ENCODE measurements at places on chromosomes 2 and 18.

GRCh38 chr2:138323382-138324067 lies 178.0 kb upstream of the SPOPL start:
- no peak for DNase-seq

- no peak for DNase-seq
Observed at GRCh38 chr2:158539176-158540005, 82.6 kb downstream of the PKP4 start.

- DNase-seq: no peak
Observed at GRCh38 chr2:19369341-19369955, 11.0 kb upstream of the OSR1 start.

DNA sequence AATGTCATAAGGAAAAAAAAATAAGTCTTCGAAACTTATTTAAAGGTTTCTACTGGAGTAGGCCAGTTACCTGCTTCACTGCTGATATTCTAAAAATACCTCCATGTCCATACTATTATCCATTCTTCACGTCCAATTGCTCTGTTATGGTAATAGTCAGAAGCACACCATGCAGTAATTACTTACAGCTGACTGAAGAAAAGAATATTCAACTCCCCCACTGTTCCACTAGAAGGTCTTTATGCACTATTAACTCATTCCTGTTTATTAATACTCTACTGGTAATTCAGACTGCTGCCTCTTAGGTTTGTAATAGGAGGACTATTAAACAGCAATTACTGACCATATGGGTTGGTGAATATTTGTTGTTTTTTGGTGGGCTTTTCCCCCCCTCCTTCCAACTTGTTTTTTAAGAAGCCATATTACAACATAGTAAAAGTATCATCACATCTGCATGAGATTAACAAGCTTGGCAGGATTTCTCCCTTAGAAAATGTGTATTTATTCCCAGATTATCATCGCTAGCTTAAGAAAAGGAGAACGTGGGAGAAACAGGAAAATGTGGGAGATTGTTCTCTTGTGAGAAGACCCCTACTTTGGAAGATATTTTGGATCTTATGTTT lies 806.4 kb upstream of the FANCL start:
- no peak for DNase-seq

DNA sequence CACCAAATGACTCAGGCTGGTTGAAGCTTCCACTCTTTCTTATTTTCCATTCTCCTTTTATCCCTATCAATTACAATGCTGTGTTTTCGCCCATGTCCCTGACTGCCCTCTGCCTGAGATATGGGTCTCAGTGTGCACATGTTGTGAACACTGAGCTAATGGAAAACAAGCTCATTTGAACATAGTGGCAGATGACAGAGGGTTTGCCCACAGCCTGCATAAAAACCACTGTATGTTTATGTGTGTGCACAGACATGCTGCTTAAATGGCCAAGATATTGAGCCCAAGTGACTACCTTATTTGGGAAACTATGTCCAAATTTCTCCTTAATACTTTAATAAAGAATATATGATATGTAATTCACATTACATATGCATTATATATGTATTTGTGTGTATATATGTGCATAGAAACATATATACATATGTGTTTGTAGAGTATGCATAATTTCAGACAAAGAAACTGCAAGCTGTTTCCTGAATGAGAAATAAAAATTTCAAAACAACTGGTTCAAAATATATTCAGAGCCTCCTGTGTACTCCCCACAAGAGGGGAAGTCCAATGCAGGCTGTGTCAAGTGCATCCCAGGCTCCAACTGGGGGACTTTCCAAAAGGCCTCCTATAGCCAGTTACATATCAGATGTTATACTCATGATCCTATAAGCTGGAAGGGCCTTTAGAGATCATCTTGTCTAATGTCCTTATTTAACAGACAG lies 92.7 kb upstream of the CD302 start:
- DNase-seq: no peak

GRCh38 chr2:200266406-200266805 lies 40.1 kb upstream of the SPATS2L start:
- DNase-seq: no peak

DNA sequence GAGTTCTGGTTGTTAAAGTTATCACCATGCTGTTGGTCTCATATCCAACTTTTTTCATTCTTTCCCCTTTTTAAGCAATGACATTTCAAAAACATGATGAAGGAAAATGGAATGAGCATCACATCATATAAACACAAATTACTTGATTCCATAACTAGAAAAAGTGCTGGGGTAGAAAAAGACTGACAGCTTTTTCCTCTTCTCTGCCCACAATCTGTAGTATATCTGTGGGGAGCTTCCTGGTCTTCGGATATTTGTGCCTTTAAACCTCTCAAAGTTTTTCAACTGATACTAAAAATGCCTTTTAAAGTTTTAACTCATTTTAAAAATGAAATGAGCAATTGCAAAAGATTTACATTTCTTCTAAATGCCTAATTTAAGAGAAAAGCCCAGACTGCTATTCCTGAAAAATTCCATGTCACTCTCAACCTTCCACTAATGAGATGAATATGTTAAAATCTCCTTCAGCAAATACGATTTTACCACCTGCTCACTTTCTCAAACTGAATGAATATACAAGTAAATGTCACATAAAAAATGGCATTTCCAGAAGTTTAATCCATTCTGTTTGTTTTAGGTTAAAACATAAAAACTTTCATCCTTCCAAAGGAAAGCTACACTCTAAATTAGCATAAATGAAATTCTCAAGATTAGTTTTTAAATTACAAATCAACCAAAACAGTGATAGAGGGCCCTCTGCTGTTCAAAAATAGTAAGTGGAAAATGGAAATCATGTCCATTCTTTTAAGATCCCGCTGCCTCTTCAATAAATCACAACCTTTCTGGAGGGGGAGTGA lies 2.1 kb downstream of the DNAH7 start:
- DNase-seq: no peak

- no peak for DNase-seq
Observed at GRCh38 chr2:222993920-222994650, 57.9 kb upstream of the KCNE4 start.
